NCI-H460 (cell line): ENCODE measurements at places on chromosomes 11 and 22.

DNA sequence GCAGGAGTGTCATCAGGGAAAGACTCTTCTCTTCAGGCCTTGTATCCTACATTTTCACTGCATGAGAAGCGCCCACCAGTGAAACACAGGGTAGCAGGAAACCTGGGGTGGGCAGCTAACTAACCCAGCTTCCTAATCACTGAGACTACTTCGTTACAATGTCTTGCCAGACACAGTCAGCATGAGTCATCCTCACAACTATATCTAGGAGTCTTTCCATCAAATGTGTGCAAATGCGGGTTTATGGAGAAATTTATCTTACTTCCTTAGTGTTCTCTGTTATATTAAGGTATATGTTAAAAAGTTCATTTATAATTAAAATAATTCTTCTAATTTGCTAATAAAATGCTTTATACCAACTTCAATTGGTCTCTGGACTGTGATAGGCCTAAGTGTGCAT lies 79.9 kb upstream of the RAB1B start:
- no peak for DNase-seq

GRCh38 chr11:85628771-85629341 lies 463 bp downstream of the TMEM126B start:
- no peak for DNase-seq

- DNase-seq = no peak
Observed at GRCh38 chr11:71206186-71206585, 46.2 kb downstream of the SHANK2 start.

GRCh38 chr11:101429703-101430540 lies 153.9 kb downstream of the TRPC6 start:
- DNase-seq = no peak

- peak; percentile 54 for DNase-seq
Observed at GRCh38 chr11:59158206-59159068, 13.5 kb upstream of the DTX4 start.

- no peak for DNase-seq
Observed at GRCh38 chr11:72605973-72606747, 68.1 kb downstream of the PDE2A start.

DNA sequence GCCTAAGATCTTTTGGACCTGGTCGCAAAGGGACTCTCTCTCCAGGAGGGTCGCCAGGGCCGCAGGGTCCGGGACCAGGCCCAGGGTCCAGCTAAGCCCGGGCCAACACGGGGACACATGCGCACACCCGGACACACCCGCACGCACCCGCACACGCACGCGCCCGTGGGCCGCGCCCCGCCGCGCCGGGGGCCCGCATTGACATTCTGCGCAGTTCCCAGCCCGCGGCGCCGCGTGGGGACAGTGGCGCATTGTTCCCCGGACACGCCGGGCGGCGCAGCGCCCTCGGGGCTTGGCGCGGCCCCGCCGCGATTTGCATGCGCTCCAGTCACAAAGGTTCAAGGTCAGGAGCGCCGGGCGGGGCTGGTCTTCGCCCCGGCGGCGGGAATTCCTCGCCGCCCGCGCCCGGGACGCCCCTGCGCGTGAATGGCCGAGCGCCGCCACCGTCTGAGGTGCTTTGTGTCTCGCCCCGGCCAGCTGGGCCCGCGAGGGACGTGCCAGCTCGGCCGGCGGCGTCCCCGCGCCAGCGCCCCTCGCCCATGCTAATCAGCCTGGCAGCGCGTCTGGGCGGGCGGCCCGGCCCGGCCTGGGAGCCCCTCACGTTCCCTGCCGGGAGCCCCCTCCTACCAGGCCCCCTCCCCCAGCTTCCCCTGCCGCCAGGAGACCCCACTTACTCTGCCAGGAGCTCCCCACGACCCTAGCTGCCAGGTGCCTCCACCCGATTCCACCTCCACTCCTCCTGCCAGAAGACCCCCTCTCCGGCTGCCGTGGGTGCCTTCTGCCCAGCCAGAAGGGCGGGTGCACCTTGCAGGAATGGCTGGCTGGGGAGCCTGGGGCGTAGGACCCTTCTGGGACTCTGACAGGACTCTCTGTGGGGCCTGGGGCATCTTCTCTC lies 50.5 kb upstream of the WNT7B start:
- no peak for DNase-seq

- DNase-seq = no peak
Observed at GRCh38 chr11:118098996-118099837, 12.5 kb upstream of the SMIM35 start.

- DNase-seq = no peak
Observed at GRCh38 chr11:62656796-62657429, 3.8 kb upstream of the INTS5 start.

- no peak for DNase-seq
Observed at GRCh38 chr22:28442711-28443525, 236.7 kb downstream of the TTC28 start.

DNA sequence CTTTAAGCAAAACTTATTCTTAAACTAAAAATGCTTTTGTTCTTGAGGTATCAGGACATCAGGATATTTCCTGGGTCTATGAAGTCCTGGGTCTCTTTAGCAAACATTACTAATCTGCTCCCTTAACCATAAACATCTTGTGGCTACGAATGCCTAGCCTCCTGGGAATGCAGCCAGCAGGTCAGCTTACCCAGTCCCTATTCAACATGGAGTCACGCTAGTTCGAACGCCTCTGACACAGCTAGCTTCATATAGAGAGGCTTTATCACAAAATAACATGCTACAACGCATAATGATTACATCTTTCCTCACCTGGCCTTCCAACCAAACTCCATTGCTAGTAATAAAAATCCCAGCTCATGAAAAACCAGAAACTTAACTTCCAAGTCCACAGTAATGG lies 17.5 kb upstream of the FIBIN start:
- DNase-seq = no peak

GRCh38 chr11:26551186-26551801 lies 20.8 kb downstream of the MUC15 start:
- peak; percentile 11 for DNase-seq

DNA sequence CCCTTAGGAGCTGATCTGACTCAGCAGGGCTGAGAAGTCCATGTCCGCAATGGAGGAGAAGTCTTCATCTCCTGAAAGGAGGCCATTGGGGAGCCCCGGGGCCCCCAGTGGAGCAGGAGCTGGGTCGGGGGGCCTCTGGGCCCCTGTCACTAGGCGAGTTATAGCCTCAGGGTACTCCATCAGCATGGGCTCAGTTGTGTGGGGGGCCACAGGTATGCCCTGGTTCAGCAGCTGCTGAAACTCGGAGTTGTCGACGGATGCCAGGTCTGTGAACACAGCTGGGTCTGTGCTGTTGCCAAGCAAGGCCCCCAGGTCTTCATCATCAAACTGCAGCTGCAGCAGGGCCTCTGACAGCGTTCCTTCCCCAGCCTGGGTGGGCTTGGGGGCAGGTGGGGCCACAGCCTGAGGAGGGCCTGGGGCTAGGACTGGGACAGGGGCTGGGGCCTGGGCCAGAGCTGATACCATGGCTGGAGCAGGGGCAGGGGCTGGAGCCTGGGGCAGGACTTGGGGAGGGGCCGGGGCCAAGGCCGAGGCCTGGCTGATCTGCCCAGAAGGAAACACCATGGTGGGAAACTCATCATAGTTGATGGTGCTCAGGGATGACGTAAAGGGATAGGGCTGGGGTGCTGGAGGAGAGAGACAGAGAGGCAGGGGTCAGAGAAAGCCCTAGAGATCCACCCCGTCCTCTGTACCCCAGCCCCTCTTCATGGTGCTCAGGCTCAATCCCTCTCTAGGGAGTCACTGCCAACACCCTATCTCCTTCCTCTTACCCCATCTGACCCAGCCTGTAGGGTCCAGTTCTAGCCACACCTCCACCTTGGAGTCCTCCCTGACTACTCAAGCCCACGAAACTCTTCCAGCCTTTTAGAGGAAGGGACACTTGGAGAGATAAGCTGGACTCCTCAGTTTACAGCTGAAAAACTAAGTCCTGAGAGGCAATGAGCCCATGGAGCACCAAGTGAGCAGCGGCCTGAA lies 8.1 kb downstream of the RELA start:
- no peak for DNase-seq

DNA sequence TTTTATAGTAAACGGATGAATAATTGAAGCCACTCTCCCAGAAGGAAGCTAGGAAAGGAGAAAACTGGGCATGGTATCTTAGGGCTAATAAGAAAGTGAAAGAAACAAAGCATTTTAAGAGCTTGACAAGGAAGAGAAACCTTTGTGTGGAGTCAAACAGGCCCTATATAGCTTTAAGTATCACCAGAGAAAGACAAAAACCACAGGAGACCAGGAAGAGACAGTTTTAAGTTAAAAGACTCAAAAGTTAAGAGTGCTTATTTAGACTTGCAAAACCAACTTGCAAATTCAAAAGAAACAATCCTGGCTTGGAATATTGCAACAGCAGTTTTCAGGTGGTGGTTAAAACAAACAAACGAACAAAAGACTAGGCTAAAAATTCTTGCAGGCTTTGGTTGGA lies 3.4 kb downstream of the PAK1 start:
- no peak for DNase-seq

DNA sequence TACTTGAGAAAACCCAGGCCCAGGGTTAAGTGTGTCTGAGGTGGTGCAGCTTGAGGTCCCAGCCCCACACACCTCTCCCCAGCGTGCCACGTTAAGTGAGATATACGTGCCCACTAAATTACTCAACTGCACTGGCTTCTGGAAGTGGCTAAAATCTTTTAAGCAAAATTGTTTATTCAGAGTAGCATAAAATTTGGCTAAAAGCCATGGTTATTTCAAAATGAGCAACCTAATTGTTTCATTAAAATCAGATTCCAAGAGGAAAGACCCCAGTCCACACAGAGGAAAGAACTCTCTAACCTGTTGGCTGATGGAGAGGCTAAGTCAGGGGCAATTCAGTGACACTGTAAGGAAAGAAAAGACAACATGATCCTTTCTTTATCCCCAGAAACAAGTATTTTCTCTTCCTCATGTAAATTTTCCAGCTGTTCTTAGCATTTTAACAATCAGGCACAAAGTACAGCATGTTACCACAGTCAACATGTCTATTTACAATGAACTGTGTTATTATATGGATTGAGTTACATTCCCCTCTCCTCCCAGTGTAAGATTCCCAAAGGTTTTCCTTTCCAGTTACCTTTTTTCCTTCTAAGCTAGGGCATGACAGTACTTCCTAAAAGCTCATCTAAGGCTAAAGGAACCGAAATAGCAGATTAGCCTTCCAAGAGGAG lies 26.6 kb downstream of the NUP50 start:
- no peak for DNase-seq

DNA sequence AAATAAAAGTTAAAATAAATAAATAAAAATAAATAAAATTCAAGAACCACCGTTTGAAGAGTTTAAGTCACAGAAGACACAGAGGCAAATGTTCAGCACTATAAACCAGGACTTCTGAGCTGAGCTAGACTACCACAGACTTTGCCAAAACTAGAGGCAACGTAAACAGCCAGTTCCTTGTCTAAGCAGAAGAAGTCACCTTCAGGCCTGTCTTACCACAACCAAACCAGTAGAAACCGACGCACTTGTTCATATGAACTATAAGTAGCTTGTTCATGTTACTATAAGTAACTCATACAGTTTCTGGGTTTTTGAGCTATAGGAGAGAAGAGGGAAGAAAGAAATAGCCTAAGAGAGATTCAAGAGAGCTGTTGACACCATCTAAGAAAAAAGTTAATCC lies 48.3 kb downstream of the NNMT start:
- no peak for DNase-seq

DNA sequence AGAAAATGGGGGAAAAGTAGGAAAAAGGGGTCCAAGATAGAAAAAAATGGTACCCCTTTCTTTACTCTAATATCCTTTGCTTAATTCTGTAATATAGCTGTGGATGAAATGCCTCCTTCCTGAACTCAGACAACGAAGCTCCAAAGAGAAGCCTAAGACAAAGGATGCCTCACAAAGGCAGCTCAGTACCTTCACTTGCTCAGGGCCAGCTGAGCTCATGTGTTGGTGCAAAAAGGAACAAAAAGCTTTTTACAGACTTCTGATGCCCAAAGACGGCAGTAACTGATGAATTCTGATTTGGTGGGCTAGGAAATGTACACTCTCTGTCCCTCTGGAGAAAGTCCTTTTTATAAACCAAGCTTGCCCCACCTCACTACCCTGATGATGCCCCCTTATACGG lies 77.5 kb downstream of the DENND5A start:
- no peak for DNase-seq

DNA sequence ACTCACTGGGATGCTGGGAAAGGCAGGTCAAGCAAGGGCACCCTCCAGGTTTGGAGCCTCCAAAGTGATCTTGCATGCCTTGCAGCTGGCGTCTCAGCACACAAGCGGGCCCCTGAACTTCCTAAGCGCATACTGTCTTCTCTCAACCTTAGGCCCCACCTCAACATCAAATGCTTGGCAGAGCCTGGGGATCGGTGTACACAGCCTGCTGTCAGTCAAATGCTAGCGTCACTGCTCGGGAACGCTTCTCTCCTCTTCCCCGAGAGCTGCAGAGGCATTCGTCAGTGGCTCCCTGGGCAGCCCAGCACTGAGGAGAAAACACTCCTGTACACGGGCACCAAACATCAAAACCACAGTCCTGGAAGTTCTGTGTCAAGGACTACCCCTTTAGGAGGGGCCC lies 124.9 kb downstream of the C11orf58 start:
- DNase-seq = no peak

DNA sequence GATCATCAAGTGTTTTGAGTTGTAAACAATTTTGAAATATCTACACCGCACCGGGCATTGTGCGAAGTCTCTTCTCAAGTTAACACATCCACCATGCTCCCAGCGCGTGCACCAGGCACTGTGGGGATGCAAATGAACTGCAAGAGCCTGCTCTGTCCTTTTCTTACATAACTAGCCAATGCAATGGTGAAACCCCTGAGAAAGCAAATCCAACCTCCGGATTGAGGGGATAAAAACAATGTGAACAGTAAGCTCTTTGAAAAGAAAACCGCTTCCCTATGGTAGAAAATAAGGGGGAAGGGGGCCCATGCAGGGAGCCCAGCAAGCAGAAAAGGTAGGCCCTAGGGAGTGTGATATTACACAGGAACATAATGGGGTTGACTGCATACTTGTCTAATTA lies 274.9 kb upstream of the MPPED2 start:
- DNase-seq = no peak

DNA sequence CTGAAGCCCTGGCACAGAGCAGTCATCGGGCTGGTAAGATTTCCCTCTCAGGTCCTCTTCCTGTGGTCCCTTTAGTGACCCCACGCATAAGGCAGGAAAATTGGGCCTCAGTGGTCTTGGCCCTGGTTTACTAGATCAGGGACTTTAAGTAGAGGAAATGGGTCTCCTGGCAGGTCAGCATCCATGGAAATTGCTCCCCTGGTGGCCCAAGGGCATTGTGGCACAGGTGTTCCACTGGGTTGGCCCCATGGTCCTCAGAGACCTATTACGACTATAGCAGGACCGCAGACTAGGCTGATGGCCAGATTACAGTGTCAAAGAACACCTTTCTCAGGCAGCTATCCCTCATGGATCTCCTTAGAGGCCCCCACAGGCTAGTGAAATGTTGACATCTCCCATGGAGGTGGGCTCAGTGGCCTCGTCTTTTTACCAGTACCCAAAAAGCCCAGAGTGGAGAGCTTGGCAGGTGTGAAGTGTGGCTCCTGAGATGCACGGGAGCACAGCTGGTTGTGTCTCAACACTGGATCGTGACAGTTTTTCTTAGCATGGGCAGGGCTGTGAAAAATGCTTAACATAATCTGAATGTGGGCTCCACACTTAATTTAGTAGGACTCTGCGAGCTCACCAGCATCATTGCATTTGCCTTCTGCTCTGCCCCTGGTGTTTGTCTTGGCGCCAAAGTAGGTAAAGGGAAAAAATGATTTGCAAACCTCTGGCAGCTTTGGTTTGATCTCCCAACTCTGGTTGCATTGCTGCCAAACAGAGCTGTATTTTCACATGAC lies 74.2 kb downstream of the ZBTB16 start:
- DNase-seq = no peak

GRCh38 chr11:69694781-69695180 lies 9.0 kb downstream of the FGF19 start:
- DNase-seq = no peak

GRCh38 chr11:122202951-122203456 lies 87.0 kb upstream of the BLID start:
- peak; percentile 50 for DNase-seq
